ENCODE measurements at places on chromosomes 7 and 10.

DNA sequence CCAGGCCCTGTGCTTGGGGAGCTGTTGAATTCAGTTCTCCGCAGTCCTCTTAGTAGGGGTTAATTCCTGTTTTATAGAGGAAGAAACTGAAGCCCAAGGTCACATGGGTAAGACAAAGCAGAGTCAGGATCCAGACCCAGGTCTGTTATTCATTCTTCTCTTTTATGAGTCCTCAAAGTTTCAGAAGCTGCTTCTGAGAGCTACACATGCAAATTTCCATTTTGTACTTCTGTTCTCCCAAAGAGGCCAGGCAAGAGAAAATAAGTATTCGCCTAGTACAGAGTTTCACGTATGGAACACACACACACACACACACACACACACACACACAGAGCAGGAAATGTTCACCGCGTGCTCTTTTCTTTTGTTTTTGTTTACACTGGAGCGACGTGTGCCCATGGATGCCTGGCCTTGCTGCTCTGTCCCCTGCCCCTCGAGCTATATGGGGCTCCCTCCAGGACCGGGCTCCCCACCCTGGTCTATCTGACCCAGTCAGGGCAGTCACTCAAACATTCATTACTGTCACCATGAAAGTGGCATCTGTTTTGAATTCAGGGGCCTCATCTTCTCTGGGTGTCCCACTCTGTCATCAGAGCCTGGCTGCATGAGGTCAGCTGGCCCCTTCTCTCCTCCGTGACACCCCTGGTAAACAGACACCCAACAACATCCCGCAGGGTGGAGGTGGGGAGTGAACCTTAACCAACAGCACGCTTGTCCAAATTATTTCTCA, 84.4 kb downstream of the TNS3 start:
- DNase-seq: no peak

DNA sequence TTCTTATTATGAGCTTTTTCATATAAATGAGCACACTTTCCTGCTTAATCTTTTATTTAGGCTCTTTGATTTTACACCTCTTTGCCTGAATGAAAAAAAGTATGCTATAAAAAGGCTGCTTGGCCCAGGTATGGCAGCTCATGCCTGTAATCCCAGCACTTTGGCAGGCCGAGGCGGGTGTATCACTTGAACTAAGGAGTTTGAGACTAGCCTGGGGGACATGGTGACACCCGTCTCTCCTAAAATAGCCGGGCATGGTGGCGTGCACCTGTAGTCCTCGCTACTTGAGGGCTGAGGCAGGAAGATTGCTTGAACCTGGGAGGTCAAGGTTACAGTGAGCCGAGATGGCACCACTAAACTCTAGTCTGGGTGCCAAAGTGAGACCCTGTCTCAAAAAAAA, 72.9 kb downstream of the DOCK4 start:
- no peak for DNase-seq

DNA sequence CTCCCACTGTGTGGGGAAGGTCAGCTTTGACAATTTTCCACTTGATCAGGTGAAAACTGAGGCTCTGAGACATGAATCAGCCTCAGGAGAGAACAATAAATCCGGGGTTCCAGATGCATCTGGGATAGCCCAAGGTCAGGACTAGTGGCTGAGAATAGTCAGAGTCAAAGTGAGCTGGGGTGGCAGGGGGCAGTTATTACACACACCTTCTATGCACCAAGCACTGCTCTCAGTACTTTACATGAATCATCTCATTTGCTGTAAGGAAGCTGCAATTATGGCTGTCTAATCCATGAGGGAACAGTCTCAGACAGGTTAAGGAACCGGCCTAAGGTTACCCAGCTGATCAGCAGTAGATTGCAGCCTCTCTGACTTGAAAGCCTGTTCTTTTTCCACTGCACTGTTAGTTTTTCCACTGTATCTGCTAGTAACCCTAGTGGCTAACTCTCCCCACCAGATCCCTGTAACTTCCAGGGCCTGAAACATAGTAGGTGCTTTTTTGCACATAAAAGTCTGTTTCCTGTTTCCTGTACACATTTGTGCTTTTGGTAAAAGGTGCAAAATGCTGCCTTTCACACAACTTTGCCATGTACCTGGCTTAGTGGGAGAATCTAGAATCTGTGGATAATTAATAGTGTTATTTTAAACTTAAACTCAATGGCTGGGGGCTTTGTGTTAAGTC, 125.9 kb downstream of the EMX2 start:
- DNase-seq: no peak

GRCh38 chr7:5594616-5595544, 171.2 kb upstream of the TNRC18 start:
- DNase-seq: no peak

GRCh38 chr7:71165708-71166107, 33.8 kb downstream of the GALNT17 start:
- no peak for DNase-seq

DNA sequence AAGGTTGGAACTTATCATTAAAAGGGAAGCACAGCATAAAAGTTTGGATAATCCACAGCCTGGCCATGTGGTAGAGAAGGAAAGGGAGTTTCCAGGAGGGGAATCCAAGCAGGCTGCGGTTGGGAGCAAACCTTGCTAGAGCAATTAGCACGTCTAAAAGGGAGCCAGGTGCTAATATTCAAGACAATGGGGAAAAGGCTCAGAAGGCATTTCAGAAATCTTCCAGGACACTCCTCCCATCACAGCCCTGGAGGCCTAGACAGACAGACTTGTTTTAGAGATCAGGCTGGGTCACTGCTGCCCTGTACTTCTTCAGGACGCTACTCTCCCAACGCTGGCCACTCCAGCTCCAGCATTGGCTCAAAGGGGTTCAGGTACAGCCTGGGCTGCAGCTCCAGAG, 96.2 kb upstream of the KAT6B start:
- DNase-seq: no peak

- DNase-seq: no peak
Measured at GRCh38 chr10:115084277-115084850, 8.8 kb upstream of the ATRNL1 start.

DNA sequence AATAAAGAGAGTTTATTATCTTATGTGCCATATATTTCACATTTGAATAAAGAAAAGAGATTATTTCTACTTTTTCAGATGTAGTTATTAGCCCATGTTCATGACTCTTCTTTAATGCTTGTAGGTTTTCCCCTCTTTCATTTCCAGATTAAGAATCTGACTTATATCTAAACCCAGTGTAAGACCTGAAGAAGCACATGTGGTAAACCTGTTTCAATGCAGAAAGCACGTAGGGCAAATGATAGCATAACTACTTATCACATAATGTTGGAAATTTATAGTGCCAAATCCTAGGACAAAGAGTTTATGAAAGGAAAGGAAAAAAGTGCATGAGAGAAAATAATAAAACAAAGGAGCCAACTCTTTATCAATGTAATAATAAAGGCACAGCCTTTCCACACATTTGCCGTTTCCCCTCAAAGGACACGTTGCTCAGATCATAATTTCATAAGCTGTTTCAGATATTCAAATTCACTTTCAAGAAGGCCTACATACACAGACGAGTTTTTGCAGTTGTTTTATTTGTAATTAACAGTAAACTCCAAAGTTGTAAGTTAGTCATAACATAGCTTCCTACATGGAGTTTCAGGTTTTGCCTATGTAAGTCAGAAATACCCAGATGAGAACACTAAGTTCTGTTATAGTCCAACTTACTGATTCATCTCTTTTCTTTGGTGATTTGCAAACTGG, 88.8 kb upstream of the MDFIC start:
- DNase-seq: no peak

DNA sequence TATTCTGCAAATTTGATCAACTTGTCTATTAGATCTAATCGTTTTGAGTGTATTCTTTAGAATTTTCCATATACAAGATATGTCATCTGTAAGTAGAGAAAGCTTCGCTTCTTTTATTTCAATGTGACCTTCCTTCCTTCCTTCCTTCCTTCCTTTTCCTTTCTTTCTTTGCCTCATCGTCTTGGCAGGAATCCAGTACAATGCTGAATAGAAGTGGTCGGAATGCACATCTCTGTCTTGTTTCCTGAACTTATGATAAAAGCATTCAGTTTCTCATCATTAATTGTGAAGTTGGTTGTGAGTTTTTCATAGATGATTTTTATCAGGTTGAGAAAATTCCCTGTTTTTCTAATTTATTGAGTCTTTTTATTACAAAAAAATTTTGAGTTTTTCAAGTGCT, 300.7 kb upstream of the ZNF32 start:
- DNase-seq: no peak

- DNase-seq: peak; percentile 93
Measured at GRCh38 chr10:3886641-3887251, 101.7 kb upstream of the KLF6 start.

- no peak for DNase-seq
Measured at GRCh38 chr10:17092986-17093803, 36.4 kb downstream of the CUBN start.

DNA sequence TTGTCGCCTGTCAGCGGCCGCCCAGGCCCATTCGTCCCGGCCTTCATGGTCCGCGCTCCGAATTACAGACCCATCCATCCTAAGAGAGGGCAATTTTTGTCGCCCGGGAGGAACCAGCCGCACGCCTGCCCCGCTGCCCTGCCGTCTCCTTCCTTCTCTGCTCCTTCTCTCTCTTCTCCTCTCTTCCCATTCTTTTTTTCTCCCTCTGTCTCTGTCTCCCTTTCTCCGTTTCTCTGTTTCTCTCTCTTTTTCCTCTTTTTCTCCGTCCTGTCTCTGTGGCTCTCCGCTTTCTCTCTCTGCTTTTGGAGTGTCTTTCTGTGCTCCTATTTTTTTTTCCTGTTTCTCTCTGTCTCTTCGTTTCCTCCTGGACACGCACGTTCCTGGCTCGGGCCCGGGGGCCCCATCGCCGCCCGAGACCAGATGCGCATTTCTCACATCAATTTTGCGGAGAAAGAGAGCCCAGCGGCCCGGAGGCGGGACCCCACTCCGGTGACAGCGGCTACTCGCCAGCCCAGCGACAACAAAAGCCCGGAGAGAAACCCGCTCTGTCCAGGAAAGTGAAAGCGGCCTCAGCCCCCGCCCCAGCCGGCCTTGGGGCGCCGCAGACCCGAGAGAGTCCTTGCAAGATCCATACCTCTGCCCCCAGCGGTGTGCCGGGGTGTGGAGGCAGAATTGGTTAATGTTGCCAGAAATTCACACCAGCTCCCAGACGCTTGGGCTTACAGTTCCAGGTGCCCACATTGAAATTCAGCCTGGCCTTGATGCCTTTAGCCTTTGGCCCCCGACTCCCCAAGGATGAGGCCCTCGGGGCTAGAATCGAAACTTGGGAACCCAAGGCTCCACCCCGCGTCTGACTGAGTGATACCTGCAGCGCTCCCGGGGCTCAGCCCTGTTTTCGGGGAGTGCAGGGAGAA, 4.1 kb downstream of the LBX1 start:
- no peak for DNase-seq

DNA sequence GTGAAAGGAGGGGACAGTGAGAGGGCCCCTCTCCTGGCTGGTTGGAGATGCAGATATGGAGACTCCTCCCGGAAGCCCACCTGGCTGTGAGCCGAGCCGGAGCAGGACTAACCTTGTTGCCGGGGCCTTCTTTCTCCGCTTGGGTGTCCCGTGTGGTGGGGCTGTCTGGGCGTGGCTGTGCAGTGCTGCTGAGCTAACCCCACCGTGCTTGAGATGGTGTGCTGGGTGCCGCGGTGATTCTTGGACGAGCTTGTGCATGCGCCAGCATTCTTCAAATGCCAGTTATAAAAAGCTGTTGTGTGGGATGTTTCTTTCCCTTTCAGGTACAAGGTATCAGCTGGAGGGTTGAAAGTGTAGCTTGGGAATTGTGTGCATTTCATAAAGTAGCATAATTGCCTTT, 48.8 kb downstream of the DAGLB start:
- no peak for DNase-seq

GRCh38 chr7:31690935-31691334, 3.9 kb downstream of the PPP1R17 start:
- DNase-seq: no peak

DNA sequence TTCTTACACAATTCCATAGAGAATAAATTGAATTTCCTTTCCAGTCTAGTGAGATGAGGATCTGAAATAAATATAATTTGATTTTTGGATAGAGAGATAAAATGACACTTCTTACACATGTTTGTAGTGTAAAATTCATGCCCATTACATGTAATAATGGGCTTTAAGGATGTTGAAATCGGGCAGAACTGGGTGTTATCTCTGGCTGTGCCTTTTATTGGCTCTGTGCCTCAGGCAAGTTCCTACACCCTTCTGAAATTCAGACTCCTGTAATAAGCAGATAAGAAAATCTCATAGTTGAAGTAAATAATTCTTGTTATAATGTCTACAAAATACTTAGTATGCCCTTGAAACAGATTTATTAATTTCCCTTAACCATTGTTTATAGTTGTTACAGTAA, 125.6 kb downstream of the SEMA3A start:
- DNase-seq: no peak

- DNase-seq: no peak
Measured at GRCh38 chr10:99906470-99906869, 103.3 kb downstream of the DNMBP start.

GRCh38 chr7:87310790-87311419, 34.6 kb upstream of the CROT start:
- no peak for DNase-seq

DNA sequence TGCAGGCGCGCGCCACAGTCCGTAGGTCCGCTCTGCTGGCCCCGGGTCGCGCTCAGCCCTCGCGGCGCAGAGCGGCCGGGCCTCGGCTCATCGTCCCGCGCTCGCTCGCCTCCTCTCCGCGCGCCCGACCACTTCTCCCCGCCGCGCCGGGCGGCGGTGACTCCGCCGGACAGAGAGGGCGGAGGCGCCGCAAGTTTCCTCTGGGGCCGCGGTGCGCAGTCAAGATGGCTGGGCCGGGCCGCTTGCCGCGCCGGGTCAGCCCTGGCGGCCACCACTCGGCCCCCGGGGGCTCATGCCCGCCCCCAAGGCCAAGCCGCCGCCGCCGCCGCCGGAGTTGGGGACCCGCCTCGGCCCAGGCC, 441 bp downstream of the FZD8 start:
- DNase-seq: peak; percentile 49

DNA sequence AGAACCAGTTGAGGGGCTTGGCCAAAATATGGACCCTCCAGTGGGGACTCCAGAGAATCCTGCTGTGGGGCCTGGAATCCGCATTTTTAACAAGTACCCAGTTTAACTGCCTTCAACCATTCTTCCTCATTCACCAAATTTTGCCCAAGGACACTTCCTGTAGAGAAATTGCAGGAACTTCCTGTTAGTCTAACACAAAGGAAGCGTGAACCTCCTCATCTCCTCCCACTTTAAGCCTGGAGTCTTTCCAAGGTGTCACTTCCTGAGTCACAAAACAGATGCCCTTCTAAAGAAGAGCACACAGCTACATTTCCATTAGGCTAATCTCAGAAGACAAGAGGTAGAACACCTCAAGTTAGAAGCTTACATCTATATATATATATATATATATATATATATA, 188.4 kb downstream of the PPP1R17 start:
- peak; percentile 24 for DNase-seq

GRCh38 chr10:120086066-120086465, 193.5 kb downstream of the SEC23IP start:
- DNase-seq: no peak
